MG63 (cell line): ENCODE measurements at places on chromosomes 2 and 18.
A peak's percentile ranks its signal among the peaks of the same experiment; 100 is the strongest.

GRCh38 chr2:4670331-4670730 is 967.0 kb downstream of the DCDC2C start:
- DNase-seq: no peak

DNA sequence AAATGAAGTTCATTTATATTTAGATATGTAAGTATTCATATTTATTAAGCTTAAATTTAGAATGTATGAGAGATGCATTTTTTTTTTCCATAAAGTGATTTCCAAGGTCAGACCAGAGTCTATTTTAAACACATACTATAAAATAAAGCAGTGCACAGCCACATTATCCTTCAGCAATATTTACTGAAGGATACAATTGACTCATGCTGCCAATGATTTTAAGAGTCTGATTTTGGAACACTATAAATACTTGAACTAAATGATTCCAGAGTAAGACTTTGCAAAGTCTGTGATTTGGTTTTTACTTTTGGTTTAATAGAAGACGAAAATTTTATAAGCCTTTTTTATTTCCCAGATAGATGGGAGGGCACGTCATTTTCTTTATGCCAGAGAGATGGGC is 107.1 kb downstream of the EPHA4 start:
- DNase-seq: no peak

GRCh38 chr18:39558658-39559057 is 1993.1 kb upstream of the CELF4 start:
- no peak for DNase-seq

- peak; percentile 53 for DNase-seq
These were observed 58.0 kb upstream of the EDAR start for GRCh38 chr2:109046925-109047508.

GRCh38 chr2:121804340-121804739 is 48.9 kb downstream of the TSN start:
- DNase-seq: peak; percentile 45

DNA sequence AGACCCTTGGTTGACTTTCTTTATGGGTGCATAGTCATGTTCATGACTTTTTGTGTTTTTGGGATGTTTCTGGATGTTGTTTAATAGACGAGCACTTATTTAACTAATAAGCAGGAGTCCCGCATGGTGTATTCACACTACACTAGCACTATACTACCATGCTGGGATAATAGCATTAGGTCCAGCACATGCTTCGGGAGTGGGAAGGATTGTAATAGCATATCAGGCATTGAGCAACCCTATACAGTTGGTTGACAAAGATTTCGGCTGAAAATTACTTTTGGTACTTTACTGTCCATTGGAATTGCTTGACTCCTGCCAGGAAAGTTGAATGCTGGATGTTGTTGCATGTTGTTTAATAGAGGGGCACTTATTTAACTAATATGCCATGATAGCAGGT is 2.8 kb downstream of the SH3RF3 start:
- no peak for DNase-seq

DNA sequence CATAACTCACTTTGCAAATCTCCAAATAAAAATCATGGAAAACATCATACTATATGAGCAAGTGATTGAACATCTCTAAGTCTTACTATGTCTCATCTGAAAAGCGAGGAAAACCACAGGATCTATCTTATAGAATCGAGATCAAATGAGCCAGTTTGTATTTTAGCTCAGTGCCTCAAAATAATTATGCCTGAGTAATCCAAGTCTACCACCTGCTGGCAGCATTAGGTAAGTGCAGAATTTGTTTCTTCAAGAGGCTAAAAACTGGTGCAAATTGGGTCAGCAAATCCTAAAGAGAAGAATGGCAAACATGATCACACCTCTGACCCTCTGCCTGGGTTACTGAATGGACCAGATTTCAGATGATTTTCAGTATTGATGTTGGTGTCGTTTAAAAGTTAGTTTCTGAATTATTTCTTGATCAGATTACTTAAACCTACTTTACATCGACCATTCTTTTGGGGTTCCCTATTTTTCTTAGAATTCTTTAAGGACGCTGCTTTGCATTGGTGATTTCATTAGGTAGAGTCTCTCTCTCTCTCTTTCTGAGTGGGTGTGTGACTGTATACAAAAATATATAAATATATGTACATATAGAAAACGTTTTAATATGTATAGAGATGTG is 12.7 kb upstream of the FHOD3 start:
- no peak for DNase-seq

DNA sequence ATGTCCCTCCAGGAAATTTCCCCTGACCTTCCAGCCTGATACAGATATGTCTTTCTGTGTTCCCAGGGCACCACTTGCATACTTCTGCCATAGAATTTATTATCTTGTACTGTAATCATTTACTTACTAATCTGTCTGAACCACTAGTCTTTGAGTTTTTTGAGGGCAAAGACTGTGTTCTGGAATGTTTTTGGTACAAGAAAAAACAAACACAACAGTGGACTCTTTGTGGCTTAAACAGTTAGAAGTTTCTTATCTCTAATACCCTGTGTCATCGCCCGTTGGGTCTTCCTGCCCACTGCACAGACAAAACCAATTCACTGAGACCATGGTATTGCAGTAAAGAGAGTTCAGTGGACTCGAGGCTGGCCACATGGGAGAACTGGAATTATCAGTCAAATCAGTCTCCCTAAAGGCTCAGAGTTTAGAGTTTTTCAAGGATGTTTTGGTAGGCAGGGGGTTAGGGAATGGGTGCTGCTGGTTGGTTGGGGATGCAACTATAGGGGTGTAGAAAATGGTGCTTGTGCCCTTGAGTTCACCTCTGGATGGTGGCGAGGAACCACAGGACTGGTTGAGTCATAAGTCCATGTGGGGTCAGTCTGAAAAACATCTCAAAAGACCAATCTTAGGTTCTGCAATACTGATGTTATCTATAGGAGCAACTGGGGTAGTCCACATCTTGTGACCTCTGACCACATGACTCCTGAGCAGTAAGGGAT is 20.3 kb downstream of the RALB start:
- no peak for DNase-seq

GRCh38 chr2:135585586-135585985 is 54.3 kb downstream of the R3HDM1 start:
- no peak for DNase-seq

- DNase-seq: no peak
These were observed 30.6 kb upstream of the AP1S3 start for GRCh38 chr2:223868005-223868404.

- no peak for DNase-seq
These were observed 74.0 kb upstream of the SESTD1 start for GRCh38 chr2:179338681-179339080.

GRCh38 chr18:55534547-55534946 is 53.4 kb downstream of the TCF4 start:
- DNase-seq: no peak

DNA sequence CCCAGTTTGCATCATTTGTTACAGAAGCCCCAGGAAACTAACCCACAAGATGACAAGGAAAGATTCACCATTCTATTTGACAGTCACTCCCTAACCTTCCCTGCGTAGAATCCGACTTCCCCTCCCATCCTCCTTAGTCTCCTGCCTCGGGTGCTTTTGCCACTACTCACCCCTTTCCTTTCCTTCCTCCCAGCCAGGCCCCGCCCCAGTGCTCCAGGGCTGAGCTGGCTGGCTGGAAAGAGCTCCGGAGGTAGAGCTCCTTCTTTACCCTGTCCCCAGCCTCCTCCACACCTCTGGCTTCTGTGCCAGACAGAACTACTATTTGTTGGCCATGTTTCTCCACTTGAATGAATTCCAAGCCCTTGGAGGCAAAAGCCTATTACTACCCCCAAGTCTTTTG is 317.6 kb upstream of the NCKAP5 start:
- DNase-seq: no peak

DNA sequence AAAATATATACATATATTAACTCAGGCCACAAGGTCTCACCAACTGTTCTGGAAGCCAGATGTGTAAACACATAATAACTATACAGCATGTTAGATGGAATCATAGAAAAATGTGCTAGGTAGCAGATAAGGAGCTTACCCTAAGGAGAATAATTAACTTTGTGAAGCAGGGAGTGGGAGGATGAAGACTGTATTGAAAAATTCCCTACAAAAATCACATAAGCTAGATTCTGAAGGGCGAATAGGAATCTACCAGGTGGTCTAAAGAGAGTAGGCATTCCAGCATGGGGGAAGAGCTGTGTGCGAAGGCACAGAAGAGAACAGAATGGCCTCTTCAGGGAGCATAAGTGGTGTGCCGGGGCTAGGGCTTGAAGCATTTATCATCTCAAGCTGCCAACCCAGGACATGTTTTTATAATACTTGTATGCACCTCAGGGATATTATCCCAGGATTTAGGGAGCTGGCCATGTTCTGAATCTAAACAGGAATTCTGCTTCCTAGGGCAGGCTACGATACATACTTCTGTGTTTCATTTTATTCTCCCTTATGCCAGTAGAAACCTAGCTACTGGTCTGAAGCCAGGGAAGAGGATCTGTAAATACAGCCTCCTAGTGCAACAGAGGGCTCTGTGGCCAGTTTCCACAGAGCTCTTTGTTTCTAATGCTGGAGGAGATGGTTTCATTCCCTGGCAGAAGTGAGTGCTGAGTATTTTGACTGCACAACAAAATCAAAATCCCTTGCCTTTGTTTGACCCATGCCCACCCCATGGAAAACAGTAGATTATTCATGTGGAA is 56.7 kb downstream of the NEMP2 start:
- DNase-seq: no peak

GRCh38 chr2:179247318-179248023 is 17.2 kb downstream of the SESTD1 start:
- no peak for DNase-seq

GRCh38 chr18:44710931-44711330 is 30.2 kb downstream of the SETBP1 start:
- no peak for DNase-seq

DNA sequence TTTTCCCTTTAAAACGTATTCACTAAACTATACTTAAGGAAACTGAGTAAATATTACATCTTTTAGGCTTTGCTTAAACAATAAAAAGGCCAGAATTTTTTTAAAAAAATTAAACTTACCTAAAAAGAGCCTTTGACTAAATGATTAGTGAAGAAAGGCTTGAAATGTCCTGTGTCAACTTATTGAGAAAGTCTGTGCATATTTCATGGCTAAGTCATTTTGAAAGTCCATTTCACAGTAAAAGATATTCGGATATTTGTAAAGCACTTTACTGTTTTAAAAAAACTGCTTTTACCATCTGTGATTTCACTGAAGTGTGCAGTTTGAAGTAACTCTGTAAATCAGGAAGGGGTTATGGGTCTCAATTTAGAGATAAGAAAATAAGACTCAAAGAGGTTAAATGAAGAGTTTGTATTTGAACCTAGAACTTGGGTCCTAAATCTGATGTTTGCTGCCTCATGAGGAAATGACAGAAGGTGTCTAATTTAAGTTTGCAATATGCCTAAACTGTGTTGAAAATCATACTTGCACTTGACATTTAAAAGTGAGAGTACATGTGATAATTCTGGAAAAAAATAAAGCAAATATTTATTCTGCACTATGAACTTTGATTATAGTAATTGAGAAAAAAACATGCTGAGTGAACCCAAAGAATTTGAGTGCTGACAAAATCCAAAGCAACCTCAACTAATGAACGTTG is 50.5 kb downstream of the RAB27B start:
- DNase-seq: no peak

DNA sequence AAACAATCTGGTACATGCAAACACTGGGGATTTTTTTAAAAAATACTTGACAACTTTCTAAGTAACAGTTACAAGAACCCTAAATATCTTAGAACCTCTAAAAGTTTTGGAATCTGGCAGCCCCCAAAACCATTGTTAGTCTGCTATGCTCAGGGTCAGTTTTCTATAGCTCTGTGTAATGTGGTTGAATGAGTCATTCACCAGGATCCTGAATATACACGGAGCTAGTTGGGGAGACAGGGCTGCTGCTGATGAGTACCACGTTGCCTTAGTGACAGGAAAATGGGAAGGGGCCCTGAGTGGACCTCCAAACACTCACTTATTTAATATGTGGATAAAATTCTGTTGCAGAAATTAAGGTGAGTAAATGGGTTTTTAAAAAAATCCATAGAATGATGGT is 36.9 kb upstream of the TANC1 start:
- DNase-seq: peak; percentile 14

- peak; percentile 42 for DNase-seq
These were observed 759.1 kb downstream of the TSN start for GRCh38 chr2:122514451-122514996.

DNA sequence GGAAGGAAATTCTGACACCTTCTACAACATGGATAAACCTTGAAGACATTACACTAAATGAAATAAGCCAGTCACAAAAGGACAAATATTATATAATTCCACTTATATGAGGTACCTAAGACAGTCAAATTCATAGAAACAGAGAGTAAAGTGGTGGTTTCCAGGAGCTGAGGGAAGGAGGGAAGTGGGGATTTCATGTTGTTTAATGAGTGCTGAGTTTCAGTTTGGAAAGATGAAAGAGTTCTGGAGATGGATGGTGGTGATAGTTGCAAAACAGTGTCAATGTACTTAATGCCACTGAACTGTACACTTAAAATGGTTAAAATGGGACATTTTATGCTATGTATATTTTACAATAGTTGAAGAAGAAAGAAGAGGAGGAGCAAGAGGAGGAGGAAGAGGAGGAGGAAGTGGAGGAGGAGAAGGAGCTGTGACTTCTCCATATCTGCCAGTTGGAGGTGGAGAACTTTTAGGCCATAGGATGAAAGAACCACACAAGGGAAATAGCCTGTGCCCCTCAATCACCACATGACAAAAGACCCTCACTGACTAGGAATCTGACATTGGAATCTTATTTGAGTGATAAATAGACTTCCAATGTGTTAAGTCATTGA is 55.3 kb upstream of the LGALSL start:
- DNase-seq: no peak

GRCh38 chr2:188235364-188235763 is 56.3 kb upstream of the GULP1 start:
- no peak for DNase-seq

GRCh38 chr2:177180269-177181000 is 32.2 kb upstream of the HNRNPA3 start:
- no peak for DNase-seq

- no peak for DNase-seq
These were observed 142.4 kb upstream of the ALPP start for GRCh38 chr2:232236200-232236599.

DNA sequence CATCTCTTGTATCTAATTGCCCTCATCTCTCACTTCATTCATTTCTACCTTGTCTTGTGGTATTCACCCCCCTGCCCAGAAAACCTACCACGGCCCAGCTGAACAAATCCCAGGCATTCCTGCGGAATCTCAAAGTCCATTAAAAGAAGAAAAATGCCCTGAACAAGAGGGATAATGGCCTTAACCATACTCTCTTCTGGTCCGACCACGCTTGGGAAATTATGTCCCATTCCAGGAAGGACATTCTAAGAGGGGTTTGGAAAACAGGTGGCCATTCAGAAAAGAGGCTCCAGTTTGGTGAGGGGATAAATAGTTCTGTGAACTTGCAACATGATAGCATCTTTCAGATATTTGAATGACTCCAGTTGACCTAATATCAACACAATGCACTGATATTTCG is 349.9 kb upstream of the ZNF521 start:
- DNase-seq: no peak

DNA sequence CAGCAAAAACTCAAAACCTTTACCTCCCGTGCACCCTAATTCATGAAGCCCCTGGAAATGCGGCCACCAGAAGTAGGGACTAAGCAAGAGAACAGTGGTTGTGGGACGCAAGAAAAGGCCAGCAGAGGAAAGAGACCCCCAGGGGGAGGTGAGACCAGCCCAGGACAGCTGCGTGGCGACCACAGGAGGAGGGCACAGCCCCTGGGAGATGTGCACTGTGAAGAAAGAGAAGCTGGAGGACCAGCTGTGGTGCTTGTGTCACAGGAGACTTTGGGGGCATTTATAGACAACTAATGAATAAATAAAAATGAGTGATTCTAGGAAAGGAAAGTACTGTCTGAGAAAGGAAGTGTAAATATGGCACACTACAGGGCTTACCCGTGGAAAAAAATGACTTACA is 263.8 kb downstream of the EIPR1 start:
- DNase-seq: no peak
